ENCODE measurements at places on chromosomes 3 and 15. TPM values are rescaled to one million over a fixed set of nuclear protein-coding genes. Genes with fewer than 3 reads are reported as not detected.
A peak's percentile ranks its signal among the peaks of the same experiment; 100 is the strongest.

DNA sequence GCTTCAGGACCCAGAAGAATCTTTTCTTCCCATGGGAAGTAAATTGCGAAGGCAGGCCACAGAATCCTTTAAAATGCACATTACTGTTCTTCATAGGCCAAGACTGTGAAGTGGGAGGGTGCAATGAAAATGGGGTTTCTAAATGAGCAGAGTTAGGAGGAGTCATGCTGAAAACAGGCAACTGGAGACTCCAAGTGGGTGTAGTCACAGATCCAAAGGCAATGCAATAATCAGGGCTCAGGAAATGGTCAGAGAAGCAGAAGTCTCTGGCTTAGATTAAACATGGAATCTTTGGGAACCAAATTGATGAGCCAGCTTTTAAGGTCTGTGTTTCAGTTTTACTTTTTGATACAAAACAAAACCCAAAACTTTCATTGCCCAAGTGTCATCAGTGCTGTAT lies 37.6 kb downstream of the HHLA2 start:
- no peak for DNase-seq

DNA sequence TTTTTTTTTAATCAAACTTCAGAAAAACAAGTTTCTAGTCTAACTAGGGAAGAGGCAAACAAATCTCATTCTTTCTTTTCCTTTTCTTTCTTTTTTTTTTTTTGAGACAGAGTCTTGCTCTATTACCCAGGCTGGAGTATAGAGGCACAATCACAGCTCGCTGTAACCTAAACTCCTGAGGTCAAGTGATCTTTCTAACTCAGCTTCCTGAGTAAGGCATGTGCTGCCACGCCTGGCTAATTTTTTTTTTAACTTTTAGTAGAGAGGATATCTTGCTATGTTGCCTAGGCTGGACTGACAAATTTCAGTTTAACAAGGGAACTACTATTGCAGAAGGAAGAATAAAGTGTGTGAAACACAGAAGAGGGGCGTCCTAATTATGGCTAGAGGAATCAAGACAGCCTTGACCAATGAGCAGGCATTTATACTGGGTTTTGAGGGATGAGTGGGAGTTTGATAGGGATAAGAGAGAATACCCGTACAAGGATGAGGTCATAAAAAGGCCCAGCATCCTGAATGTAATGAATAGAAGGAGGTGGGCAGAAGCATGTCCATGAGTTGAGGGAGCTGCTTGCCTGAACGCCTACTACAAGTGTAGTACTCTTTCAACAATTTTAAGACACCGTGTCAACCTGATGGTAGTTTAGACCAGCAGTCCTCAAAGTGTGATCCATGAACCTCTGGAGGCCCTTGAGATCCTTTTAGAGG lies 6.7 kb upstream of the ZFAND6 start:
- DNase-seq: no peak

GRCh38 chr3:143220741-143221140 lies 101.2 kb downstream of the CHST2 start:
- DNase-seq: no peak

- no peak for DNase-seq
These were observed 3.2 kb upstream of the ADAM10 start for GRCh38 chr15:58752716-58753115.

- DNase-seq: no peak
These were observed 638.3 kb downstream of the NTRK3 start for GRCh38 chr15:87618203-87618725.

DNA sequence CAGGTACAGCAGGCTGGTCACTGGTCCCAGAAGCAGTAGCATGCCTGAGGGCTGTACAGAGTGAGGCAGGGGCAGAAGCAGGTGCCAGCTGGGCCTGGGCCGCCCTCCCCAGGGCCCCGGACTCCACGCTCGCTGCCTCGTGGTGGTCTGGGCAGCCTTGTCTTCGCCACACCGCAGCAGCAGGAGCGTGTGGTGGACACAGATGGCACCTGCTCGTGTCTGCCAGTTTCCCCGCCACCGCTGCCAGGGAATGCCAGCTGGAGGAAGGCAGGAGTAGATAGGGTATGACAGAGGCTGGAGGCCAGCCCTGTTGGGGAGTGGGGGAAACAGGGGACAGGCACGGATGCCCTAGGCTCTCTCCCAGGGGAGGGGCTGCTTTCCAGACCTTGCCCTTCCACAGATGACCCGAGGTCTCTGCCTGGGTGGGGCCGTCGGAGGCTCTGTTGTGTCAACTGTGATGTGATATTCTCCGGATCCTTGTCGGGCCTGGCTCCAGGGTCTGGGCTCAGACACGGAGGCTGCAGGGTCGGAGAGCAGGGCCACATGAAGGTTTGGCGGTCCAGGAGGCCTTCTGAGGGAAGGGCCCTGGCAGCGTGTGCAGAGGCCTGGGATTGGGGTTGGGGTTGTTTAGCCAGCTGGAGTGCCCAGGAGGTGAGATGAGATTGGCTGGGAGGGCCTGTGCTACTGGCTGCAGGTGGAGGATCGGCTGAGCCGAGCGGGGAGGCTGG lies 33.6 kb downstream of the GOLGA6L10 start:
- DNase-seq: no peak

DNA sequence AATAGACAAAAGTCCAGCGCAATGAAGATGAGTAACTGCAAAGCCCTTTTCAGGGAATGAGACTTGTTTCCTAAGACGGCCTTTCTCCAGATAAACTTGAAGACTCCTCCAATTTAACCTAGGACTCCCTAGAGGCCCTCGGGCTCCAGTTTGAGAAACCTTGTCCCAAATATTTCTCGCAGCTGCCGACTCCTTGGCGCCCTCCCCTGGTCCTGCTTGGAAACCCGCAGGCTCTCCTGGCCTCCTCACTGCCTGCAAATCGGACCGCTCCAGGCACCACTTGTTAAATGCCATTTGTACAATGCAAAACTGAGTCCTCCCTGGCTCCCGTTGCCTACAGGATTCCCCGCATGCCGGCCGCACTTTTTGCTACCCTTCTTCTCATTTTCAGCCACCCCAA lies 36.8 kb downstream of the MUC4 start:
- peak; percentile 48 for DNase-seq

- DNase-seq: no peak
These were observed 99.2 kb downstream of the SLMAP start for GRCh38 chr3:57855281-57855680.

- DNase-seq: no peak
These were observed 100.7 kb upstream of the IL12A start for GRCh38 chr3:159887911-159888310.

DNA sequence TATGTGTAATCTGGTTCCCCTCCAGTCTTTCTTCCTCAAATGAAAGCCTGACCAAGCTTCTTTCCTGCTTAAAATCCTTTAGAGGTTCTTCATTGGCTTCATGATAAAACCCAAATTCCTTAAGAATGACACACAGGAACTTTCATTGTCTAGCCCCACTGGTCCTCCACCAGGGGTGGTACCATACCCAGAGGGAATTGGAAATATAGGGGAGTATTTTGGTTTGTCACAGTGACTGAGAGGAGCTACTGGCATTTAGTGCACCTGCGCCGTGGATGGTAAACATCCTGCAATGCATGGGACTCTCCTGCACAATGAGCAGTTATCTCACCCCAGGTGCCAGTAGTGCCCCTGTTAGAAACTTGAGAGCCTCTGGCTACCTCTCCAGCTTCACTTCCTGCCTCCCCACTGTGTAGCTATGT lies 10.8 kb downstream of the ZWILCH start:
- no peak for DNase-seq

- DNase-seq: peak; percentile 38
These were observed 769 bp downstream of the C2CD4A start for GRCh38 chr15:62067448-62068044.

- no peak for DNase-seq
These were observed 59.8 kb downstream of the CHCHD4 start for GRCh38 chr3:14064910-14065309.

- DNase-seq: no peak
These were observed 20.9 kb downstream of the MCTP2 start for GRCh38 chr15:94252223-94252766.

GRCh38 chr3:159948429-159949144 lies 40.0 kb upstream of the IL12A start:
- no peak for DNase-seq

DNA sequence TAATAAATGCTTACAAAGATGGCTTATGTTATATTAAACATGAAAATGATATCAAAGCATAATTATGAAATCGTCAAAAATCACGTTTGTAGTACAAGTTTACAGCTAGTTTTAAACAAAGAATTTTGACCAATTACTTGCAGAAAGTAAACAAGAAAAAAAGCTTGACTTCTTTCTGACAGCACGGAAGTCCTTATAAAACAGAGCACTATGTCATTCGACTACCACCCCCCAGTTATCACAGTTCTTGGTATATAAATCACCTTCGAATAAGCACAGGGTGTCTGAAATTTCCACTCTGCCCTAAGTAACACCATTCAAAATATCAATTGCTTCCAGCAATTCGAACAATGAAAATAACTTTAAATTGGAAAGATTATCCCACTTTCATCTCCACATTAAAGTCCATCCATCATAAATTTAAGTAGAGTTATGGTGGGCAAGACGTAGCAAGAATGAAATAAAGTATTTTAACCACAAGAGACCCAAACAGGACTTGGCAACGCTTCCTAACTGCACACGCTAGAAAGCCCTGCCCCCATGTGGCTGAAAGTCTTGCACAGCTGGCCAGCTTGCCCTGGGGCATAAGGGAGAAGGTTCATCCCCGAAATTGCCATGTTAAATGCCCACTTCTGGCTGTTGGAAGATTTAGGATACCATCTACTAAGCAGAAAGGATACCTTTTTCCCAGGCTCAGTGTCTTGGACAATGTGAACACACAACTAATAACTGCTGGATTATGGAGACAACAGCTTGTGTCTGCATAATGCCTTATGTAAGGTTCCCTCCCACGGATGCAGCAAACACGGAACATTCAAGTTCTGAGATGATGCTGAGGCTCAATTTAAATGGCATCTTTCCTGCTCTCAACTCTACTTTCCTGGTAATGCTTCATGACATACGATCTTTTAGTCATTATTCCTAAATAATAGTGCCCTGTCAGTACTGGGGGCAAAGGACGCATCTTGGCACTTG lies 116.4 kb upstream of the TJP1 start:
- no peak for DNase-seq

DNA sequence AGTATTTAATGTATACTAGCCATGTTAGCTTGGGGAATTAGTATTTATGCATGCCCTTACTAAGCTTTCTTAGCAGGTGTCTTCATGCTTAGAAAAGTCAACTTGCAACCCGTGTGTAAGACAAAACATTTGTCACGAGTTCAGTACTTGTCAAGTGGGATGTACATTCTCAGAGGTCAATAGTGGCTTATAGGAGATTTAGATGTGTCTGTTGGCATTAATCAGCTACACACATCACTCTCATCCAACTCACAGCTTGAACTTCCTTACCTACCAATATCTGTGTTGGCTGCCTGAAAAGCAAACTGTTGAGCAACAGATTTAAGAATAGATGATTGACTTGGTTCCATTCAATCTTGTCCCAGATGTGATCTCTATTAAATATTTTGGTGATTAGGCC lies 109.5 kb downstream of the ROBO2 start:
- no peak for DNase-seq

DNA sequence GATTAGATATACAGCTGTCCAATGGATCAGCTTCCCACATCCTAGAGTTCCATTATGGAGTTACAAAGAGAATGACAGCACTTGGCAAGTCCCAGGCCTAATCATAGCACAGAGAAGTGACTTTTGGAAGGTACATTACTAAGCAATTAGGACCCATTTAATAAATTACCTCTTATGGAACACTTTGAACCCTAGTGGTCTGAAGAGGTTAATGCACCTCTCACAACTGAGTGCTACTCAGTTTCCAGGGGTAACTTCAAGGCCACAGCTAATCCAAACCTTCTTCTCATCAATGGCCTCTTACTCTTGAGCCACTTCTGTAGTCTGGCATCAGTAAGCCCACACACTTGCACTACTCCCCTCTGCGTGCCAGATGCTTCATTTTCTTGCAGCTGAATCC lies 34.9 kb upstream of the MEIS2 start:
- no peak for DNase-seq

GRCh38 chr3:149080011-149080698 lies 6.2 kb downstream of the HLTF start:
- DNase-seq: no peak

- no peak for DNase-seq
These were observed 18.1 kb upstream of the PTPN23 start for GRCh38 chr3:47362701-47363100.

- no peak for DNase-seq
These were observed 445.6 kb upstream of the FRG2C start for GRCh38 chr3:75218577-75218976.

- no peak for DNase-seq
These were observed 23.8 kb downstream of the FEM1B start for GRCh38 chr15:68301301-68301700.

- DNase-seq: no peak
These were observed 72.3 kb upstream of the ICE2 start for GRCh38 chr15:60551147-60551780.

DNA sequence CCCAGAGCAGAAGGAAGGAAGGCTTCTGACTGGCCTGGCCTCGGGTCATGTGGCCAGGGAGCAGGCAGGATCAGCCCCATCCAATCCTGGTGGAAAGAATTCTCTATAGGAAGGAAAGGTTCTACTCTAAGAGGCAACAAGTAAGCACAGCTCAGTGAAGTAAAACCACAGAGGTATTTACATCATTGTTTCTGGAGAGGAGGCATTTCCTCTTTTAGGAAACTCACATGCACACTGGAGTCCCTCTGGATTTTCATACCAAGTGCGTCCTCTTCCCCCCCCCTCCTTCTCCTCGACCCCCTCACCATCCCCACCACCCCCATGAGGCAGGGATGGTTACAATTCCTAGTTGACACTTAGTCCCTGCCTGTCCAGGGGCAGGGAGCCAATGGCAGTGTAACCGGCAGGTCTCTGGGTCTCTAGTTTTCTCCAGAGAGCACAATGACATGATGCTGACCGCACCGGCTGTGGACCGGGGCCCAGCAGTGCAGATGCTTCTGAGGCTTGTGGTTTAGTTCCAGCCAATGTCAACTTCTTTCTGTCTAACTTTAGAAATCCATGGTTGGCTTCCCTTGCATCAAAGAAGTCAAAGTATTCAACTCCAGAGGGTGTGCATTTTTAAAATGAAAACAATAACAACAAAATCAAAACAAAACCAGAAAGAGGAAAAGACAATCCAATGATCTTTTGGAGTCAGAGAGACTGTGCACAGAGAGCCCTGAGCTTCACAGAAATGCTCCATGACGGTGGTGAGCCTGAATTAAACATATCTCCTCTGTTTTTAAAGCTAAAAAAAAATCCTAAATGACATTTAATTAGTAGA lies 230.3 kb upstream of the TLE3 start:
- DNase-seq: peak; percentile 53

GRCh38 chr15:94770199-94770598 lies 538.8 kb downstream of the MCTP2 start:
- DNase-seq: no peak

Gene SAMMSON
- not detected for total RNA-seq

Gene SSUH2
- total RNA-seq: 0.91 TPM

Gene CLDN18
- 47.9 TPM for total RNA-seq

Gene CAV3
- total RNA-seq: 20.4 TPM

Gene IL5RA
- 0.81 TPM for total RNA-seq

Gene MYRIP
- total RNA-seq: 6.8 TPM

Gene FBXW12
- total RNA-seq: not detected

Gene FAM98B
- 16.1 TPM for total RNA-seq

Gene TTLL13
- total RNA-seq: not detected

Gene SPATA12
- not detected for total RNA-seq

Gene CAMK2N2
- 0.18 TPM for total RNA-seq
